Sigmoid colon (tissue), 7 donors: ENCODE measurements at places on chromosomes 2 and 18. TPM values are rescaled to one million over a fixed set of nuclear protein-coding genes. Genes with fewer than 3 reads are reported as not detected.

The TEX44 gene
- not detected for total RNA-seq

The REG3A gene
- not detected for total RNA-seq

The NCKAP5 gene
- total RNA-seq: 0.54 TPM

The CHRNG gene
- not detected for total RNA-seq

The ASXL2 gene
- total RNA-seq: 14.6 TPM

The CASP8 gene
- total RNA-seq: 8.2 TPM

The RAB17 gene
- 0.33 TPM for total RNA-seq

The NR4A2 gene
- 5.0 TPM for total RNA-seq

The FBXO48 gene
- total RNA-seq: 0.68 TPM

DNA sequence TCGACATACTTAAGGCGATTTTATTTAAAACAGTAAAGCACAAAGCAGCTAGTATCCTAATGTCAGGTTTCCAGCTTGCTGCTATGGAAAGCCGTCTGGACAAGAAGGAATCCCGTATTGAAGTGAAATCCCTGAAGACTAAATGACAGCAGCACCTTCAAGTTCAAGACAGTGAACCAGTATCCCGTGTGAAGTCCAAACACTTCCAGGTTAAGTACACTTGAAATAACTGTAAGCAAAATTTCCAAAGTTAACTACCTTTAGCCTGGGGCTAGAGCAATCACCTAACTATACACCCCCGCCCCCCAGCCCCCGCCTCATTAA lies 1.2 kb downstream of the MBOAT2 start:
- no peaks in the 10 kb centered on the region for H3K4me1 ChIP-seq
- H3K27ac ChIP-seq: no peak overlapping the region
- H3K27me3 ChIP-seq: no peaks in the 10 kb centered on the region
- DNase-seq: no peak
- no peaks in the 10 kb centered on the region for H3K36me3 ChIP-seq

DNA sequence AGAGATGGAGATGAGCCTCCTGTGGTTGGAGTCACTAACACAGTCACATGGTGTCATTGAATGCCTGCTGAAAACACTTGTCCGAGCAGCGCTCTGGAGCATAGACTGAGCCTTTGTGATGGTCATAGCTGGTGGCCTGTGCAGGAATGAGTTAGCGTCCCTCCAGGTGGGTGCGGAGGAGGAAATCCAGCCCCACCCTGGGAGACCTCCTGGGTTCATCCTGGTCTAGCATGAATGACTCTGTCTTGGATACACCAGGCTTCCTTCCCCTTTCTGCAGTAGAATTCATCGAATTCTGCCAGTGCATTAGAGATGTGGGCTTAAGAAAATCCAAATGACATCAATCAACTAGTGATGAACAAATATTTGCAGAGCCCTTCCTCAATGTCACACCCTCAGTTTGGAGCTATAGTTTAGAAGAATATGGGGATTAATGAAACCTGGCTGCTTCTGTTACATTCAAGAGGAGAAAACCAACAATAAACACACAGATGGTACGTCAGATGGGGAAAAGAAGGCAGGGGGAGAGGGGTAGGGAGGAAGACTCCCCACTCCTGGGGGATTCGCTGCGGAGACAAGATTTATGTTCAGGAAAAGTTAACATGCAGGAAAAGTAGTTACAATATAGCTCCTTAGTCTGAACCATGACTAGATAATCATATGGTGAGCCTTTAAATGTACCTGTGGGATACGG lies 136.7 kb downstream of the DDX1 start:
- no peak overlapping the region for H3K4me3 ChIP-seq
- no peaks in the 10 kb centered on the region for H3K36me3 ChIP-seq
- no peaks in the 10 kb centered on the region for H3K27me3 ChIP-seq
- no peak overlapping the region for H3K27ac ChIP-seq
- H3K4me1 ChIP-seq: no peaks in the 10 kb centered on the region
- no peak for DNase-seq

DNA sequence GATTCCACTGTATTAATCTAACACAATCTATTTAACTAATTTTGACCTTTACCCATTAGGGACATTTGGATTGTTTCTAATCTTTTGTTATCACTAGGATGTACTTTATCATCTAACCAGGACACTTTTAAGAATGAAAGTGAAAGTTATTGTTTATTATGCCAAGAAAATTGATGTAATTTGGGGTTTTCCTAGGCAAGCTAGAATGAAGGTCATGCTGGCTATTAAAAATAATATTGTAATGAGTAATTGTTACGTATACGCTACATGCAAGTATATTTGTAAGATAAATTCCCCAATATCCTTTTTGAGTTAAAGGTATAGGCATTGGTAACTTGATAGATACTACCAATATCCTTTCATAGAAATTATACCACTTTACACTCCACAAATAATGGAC lies 74.6 kb downstream of the COL5A2 start:
- H3K27ac ChIP-seq: peak overlapping the region; percentile 5
- H3K4me3 ChIP-seq: no peak overlapping the region
- no peaks in the 10 kb centered on the region for H3K27me3 ChIP-seq
- H3K4me1 ChIP-seq: no peaks in the 10 kb centered on the region
- peaks cover 4% of the 10 kb centered on the region for H3K36me3 ChIP-seq

- H3K27ac ChIP-seq: no peak overlapping the region
- H3K4me1 ChIP-seq: no peaks in the 10 kb centered on the region
- no peaks in the 10 kb centered on the region for H3K36me3 ChIP-seq
- peaks cover 37% of the 10 kb centered on the region for H3K27me3 ChIP-seq
Observed at GRCh38 chr2:70939001-70939838, 3.5 kb downstream of the ATP6V1B1 start.

DNA sequence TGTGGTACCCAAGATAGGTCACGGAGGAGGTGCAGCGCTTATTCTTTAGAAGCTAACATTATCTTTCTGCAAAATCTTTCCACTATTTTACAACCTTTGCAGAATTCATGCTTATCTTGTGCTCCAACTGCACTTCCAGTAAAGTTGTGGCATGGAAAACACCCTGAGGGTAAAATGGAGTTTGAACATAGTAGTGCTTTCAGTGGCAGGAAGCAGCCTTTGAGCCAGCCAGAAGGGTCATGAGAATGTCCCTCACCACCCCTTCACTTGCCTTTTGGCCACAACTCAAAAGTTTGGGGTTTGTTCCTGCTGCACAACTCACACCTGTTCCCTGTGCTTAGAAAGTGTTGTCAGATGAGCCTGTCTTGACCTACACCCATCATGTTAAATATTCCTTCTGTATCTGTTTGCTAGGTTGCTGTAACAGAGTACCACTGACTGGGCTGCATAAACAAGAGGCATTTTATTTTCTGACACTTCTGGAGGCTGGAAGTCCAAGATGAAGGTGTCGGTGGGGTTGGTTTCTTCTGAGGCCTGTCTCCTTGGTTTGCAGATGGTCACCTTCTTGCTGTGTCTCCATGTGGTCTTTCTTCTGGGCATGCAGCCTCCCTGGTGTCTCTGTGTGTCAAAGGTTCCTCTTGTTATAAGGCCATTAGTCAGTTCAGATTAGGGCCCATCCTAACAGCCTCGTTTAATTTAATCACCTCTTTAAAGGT lies 194.1 kb downstream of the SMAD7 start:
- H3K4me3 ChIP-seq: no peak overlapping the region
- no peaks in the 10 kb centered on the region for H3K27me3 ChIP-seq
- no peak for DNase-seq
- H3K27ac ChIP-seq: no peak overlapping the region
- H3K4me1 ChIP-seq: no peaks in the 10 kb centered on the region

GRCh38 chr2:95348609-95349567 lies 51.7 kb downstream of the KCNIP3 start:
- no peaks in the 10 kb centered on the region for H3K27me3 ChIP-seq
- H3K4me1 ChIP-seq: peaks cover 25% of the 10 kb centered on the region
- no peaks in the 10 kb centered on the region for H3K36me3 ChIP-seq
- no peak overlapping the region for H3K27ac ChIP-seq
- H3K4me3 ChIP-seq: no peak overlapping the region
- DNase-seq: peak; percentile 48

- no peaks in the 10 kb centered on the region for H3K4me1 ChIP-seq
- H3K36me3 ChIP-seq: no peaks in the 10 kb centered on the region
- no peak for DNase-seq
- no peak overlapping the region for H3K4me3 ChIP-seq
- no peak overlapping the region for H3K27ac ChIP-seq
- no peaks in the 10 kb centered on the region for H3K27me3 ChIP-seq
Observed at GRCh38 chr2:241985986-241986329, 116.4 kb downstream of the RTP5 start.

- no peaks in the 10 kb centered on the region for H3K4me1 ChIP-seq
- no peak for DNase-seq
- H3K27ac ChIP-seq: no peak overlapping the region
- H3K36me3 ChIP-seq: no peaks in the 10 kb centered on the region
- no peak overlapping the region for H3K4me3 ChIP-seq
Observed at GRCh38 chr2:231685349-231686191, 22.8 kb upstream of the PTMA start.

GRCh38 chr18:2969695-2970094 lies 43.2 kb downstream of the LPIN2 start:
- no peaks in the 10 kb centered on the region for H3K36me3 ChIP-seq
- peaks cover 20% of the 10 kb centered on the region for H3K4me1 ChIP-seq
- peak overlapping the region; percentile 50 for H3K27ac ChIP-seq

- peaks cover 36% of the 10 kb centered on the region for H3K4me1 ChIP-seq
- H3K27ac ChIP-seq: peak overlapping the region; percentile 96
- peak; percentile 84 for DNase-seq
- no peaks in the 10 kb centered on the region for H3K36me3 ChIP-seq
Observed at GRCh38 chr2:134120733-134121630, 132.9 kb upstream of the MGAT5 start.

DNA sequence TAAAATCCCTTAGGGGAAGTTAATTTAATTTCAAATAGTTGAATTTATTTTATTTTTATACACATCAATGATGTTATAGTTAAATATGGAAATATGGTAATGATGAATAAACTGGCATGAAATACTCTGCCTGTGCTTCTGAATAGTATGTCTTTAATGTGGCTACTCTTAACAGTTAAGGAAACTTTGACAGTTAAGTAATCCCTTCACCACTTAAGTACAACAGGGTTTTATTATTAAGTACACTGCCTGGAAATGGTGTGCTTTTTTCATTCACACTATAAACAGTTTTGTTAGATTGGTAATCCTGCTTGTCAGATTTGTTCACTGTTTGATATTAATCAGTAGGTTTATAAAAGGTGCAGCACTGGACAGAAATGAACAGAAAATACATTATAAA lies 412.0 kb upstream of the ZEB2 start:
- no peaks in the 10 kb centered on the region for H3K36me3 ChIP-seq
- H3K27me3 ChIP-seq: no peaks in the 10 kb centered on the region
- no peaks in the 10 kb centered on the region for H3K4me1 ChIP-seq
- no peak overlapping the region for H3K27ac ChIP-seq
- no peak for DNase-seq
